ENCODE measurements at places on chromosomes 12 and 14.

DNA sequence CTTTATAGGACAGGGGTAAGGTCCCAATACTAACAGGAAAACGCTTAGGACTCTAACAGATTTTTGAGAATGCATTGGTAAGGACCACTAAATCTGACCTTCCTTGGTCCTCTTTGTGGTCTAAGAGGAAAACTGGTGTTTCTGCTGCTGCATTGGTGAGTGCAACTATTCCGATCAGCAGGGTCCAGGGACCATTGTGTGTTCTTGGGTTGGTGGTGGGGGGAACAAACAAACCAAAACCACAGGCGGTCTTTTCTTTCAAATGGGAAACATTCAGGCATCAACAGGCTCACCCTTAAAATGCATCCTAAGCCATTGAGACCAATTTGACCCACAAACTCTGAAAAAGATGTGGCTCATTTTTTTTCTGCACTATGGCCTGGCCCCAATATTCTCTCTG is 20.7 kb downstream of the EPYC start:
- DNase-seq: no peak

GRCh38 chr12:108810636-108811035 is 46.7 kb downstream of the SSH1 start:
- DNase-seq: no peak

- no peak for DNase-seq
Observed at GRCh38 chr14:36717363-36717762, 55.7 kb downstream of the PAX9 start.

- no peak for DNase-seq
Observed at GRCh38 chr14:76901171-76902055, 75.2 kb downstream of the LRRC74A start.

- no peak for DNase-seq
Observed at GRCh38 chr12:119180380-119181040, 1.8 kb downstream of the HSPB8 start.

DNA sequence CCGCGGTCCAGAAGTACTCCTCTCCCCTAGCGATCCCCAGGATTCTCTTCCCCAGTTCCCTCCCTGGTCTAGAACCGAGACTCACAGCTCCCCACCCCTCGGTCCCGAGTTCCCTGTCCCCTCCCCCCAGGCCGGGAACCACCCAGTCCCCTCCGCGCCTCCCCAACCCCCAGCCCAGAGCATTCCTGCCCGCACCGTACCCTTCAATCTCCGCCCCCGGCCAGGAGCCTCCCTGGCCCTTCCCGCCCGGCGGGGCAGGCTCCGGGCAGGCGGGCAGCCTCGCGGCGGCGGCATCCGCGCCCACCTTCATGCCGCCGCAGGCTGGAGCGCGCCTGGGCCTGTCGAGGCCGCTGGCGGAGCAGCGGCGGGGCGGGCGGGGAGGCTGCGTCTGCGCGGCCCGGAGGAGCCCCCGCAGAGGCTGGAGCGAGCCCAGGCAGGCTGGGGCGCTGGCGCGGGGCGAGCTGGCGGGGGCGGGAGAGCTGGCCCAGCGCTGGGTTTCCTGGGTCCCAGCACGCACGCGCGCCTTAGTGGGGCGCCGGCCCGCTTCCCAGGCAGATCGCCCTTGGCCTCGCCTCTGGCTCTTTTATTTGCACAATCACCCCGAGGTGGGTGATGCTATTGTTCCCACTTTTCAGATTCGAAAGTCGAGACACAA is 22.2 kb upstream of the GPR132 start:
- no peak for DNase-seq

GRCh38 chr12:81942594-81942993 is 183.4 kb upstream of the PPFIA2 start:
- DNase-seq: no peak

DNA sequence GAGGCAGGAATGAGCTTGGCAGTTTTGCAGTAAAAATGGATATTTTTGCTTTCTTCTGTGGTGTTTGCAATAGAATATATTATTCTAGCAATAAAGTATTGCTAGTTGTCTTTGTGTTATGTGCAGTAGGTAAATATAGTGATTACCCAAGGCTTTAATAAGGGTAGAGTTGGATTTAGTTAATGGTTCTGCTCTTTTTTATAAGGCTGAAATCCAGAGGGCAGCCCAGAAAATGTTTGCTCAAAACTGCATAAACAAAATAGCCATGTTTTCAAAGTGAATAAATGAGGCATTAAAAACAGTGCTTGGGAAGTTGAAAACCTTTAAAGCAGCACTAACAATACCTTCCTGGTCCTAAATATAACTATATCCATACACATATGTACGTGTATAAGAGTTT is 162.4 kb downstream of the SLC5A8 start:
- DNase-seq: no peak

DNA sequence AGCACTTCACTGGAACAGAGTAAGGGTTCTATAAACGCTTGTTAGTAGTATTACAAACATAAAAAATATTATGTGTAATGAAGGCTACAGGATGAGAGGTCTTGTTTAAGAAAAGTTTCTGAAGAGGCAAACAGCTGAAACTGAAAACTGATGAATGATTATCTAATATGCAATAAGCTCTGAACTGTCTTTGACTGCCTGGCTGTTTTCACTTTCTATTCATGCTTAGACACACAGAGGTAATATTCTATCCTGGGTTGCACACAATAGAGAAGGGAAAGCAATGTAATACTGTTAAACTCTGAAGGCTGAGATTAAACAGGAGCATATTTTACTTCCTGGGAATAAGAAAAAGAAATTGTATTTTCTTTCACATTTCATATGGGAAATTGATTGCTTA is 251.3 kb downstream of the ALX1 start:
- no peak for DNase-seq

DNA sequence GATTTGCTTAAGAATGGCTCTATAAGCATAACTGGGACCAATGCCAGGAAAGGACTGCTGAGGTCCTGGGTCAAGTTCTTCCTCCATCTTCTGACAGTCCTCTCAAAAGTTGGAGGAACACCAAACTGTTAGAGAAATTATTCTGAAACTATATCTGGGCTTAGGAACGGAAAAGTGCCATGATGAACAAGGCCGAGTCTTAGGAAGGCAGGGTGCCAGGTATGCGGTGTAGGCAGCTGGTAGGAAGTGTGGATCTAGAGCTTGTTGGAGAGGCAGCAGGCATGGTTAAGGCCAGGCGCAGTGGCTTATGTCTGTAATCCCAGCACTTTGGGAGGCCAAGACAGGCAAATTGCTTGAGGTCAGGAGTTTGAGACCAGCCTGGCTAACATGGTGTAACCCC is 7.7 kb downstream of the GNPTAB start:
- DNase-seq: no peak

DNA sequence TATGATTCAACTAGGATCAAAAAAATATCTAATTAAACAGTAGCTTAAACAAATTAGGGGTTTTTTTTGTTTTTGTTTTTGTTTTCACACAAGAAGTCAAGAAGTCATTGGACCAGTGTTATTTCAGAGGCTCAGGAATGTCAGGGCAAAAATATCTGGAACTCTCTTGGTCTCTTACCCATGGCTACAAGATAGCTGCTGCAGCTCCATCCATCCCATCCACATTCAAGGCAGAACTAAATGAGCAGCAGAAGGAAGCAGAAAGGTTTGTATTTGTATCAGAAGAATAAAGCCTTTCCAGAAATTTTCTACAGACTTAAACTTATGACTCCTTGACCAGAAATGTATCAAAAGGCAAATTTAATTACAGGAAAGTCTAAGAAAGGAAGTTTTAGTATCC is 33.8 kb upstream of the BCL2L14 start:
- no peak for DNase-seq

GRCh38 chr12:69694123-69694522 is 5.0 kb downstream of the BEST3 start:
- DNase-seq: no peak

DNA sequence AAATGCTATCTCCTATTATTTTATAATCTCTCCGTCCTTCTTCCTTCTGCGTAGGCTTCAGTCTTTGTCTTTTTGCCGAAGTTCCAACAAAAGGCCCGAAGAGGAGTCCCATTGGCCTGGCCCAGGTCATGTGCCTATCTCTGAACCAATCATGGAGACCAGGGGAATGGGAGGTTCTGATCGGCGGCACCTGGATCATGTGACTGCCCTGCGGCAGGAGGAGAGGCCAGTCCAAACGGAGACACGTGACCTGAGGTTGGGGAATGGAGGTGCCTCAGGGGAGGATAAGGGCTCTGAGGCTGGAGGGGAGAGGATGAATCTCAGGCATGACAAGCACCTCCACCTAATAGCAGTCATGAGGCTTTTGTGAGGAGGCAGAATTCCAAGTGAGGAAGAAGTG is 86.0 kb downstream of the AACS start:
- no peak for DNase-seq

DNA sequence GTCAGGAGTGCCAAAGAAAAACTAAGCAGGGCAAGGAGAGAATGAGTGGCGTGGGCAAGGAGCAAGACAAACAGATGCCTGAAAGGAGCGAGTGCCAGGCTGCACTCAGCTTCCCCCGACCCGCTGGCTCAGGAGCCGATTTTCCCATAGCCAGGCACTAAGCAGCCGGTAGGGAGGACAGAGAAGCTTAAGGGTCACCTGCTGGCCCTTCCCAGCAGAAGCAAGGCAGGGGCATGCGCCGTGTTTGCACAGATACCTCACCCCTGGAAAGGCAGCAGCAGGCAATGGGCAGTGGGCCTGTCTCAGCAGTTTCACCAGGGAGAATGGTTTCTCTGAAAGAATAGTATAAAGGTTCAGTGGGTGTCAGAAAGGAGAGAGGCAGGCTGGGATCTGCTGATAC is 104.9 kb upstream of the FKBP4 start:
- no peak for DNase-seq

- no peak for DNase-seq
Observed at GRCh38 chr14:103716091-103716801, 636 bp downstream of the ZFYVE21 start.

DNA sequence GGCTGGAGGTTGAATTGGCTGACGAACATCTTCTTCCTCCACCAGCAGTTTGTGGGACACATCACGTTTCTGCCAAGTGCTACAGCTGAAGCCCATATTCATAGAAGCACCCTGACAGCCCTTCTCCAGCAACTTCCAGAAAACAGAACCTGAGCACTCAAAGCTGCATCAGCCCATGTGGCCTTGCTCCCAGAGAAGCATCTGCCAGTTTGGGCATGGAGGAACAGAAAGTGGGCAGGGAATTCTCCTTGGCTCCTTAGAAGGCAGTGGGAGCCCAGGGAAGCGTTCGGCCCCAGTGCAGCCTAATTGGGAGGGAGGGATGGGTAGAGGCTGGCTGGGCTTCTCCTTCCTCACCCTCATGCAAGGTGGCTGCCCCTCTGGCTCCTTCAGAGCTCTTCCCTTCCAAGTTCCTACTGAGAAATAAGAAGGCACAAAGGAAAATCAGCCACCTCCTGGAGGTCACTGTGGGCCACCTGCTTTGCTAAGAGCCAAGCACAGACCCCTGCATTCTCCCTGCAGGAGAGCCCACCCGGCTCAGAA is 4.1 kb upstream of the NGB start:
- DNase-seq: no peak

DNA sequence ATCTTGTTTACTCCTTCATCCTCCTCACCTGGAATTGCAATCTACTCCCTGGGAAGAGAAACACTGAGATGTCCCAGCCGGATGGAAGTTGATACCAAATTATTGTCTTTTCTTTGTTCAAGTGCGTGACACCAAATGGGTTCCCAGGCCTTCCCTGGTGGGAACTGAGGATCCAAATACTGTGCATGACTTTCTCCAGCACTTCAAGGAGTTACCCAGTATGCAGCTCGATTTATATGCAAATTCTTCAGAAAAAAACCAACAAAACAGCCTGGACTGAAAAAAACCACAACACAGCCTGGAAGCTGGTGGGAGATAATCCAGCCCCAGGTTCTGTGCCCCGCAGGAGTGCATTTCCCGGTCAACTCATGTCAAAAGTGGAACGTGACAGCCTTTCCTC is 310.6 kb downstream of the GLT1D1 start:
- no peak for DNase-seq

- DNase-seq: no peak
Observed at GRCh38 chr12:96400631-96401075, 414 bp upstream of the CDK17 start.

DNA sequence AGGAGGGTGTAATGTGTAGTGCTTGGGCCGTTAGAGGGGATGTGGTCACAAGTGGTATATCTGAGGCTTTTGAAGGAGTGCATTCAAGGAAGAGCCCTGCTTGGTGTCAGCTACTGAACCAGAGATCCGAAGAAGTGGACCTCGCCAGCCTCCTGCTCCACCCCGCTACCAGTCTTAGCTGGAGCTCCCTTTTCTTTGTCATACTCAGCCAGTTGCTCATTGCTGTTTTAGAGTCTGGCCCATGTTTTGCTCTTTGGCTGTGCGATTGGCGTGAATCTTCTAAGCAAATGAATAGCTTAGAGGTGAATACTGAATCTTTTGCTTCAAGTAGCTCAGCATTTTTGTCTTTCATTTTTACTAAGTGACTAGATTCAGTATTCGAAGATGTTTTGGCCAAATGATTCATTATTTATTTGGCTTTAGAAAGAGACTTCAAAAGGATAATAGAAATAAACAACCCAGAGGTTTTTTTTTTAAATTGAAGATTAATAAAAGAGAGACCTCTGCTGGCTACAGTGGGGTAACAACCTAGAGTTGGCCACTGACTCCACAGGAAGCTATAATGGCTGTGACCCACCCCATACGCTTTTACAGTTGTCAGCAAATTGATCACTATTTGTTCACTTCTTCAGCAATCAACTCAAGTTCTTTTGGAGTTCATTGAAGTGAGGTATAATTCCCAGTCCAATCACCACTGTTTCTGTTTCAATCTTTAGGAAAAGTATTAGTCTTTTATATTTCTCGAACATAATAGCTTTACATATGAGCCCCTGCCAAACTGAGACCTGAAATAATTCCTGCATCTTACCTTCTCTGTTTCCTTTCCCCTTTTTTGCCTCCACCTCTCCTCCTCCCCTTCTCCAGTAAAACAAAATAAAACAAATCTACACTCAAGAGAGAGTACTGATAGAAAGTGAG is 19.9 kb downstream of the CDKN1B start:
- no peak for DNase-seq

DNA sequence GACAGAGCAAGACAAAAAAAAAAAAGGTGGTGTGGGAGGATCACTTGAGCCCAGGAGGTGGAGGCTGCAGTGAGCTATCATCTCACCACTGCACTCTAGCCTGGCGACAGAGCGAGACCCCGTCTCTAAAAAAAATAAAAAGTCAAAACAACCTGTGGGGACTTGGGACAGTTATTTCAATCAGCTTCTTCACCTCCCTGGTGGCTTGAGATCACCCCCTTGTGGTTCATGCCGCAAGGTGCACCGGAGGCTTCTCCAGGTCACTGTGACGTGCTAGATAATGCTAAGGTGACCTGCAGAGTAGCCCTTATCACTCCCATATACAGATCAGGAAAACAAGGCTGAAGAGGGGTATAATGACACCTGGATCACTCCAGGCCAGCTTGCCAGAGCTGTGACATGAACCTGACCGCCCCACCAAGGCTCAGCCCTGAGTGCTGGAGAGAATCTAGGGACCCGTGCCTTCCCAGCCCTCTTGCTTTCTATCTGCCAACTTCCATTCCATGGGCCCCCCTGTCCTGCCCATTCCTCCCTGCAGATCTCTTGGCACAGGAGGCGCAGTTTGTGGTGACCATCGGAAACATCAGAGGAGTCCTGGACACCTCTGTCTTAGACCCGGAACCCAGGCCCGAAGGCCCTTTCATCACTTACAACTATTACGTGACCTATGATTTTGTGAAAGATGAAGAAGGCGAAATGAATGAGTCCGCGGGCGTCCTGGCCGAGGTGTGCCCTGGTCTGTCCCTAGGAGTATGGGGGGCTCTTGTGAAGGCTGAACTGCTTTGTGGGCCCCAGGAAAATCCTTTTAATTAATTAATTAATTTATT is 8.1 kb downstream of the LRRC43 start:
- DNase-seq: peak; percentile 15

GRCh38 chr12:107436836-107437235 is 248.8 kb upstream of the PWP1 start:
- DNase-seq: no peak

Data from AG04450 (cell line).